Type B pancreatic cell (in vitro differentiated cells): ENCODE measurements at places on chromosomes 2 and 18. TPM values are rescaled to one million over a fixed set of nuclear protein-coding genes. Genes with fewer than 3 reads are reported as not detected.

DNA sequence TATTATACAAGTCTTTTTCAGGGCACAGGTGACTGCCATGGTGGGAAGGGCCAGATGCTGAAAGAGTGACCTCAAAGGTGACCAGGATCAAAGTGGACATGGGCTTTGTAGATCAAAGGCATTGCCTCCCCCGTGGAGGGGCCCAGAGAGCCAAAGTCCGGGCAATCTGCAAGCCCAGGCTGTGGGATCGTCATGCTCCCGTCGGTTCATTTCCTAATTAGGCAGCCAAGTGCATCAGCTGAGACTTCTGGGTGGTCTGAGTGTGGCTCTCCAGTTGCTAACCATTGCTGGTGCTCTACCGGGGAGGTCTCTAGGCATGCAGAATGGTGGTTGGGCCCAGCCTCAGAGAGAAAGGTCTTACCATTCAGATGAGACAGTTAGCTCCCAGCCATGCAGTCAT lies 61.6 kb downstream of the TRIB2 start:
- H3K4me3 ChIP-seq: no peak overlapping the region
- DNase-seq: no peak
- H3K27me3 ChIP-seq: peaks cover 5% of the 10 kb centered on the region

DNA sequence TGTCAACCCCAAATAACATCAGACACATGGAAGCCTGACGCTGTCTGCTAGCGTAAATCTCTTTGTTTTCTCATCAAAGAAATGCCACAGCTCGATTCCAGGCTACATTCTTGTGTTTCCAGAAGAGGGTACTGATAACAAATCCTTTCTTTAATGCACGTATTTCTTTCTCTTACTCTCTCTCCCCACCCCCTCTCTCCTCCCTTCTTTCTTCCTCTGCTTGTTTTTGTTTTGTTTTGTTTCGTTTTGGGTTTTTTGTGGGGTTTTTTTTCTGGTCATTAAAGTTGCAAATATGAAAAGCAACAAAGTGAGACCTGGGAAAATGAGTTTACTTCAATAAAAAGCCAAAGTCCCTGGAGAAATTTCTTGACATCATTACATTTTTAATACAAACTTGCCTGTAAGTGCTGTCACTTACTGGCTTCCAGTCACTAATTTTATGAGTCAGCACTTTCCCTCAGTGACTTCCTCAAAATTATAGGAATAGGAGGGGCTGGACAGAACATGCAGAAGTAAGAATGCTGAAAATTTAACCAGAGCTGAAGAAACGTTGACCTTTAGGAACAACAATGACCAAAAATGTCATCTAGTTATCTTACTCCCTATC lies 106.7 kb upstream of the NABP1 start:
- H3K4me1 ChIP-seq: peaks cover 4% of the 10 kb centered on the region
- DNase-seq: no peak
- H3K27me3 ChIP-seq: no peaks in the 10 kb centered on the region
- H3K36me3 ChIP-seq: no peaks in the 10 kb centered on the region
- H3K27ac ChIP-seq: no peak overlapping the region
- peak overlapping the region; percentile 16 for H3K4me3 ChIP-seq

DNA sequence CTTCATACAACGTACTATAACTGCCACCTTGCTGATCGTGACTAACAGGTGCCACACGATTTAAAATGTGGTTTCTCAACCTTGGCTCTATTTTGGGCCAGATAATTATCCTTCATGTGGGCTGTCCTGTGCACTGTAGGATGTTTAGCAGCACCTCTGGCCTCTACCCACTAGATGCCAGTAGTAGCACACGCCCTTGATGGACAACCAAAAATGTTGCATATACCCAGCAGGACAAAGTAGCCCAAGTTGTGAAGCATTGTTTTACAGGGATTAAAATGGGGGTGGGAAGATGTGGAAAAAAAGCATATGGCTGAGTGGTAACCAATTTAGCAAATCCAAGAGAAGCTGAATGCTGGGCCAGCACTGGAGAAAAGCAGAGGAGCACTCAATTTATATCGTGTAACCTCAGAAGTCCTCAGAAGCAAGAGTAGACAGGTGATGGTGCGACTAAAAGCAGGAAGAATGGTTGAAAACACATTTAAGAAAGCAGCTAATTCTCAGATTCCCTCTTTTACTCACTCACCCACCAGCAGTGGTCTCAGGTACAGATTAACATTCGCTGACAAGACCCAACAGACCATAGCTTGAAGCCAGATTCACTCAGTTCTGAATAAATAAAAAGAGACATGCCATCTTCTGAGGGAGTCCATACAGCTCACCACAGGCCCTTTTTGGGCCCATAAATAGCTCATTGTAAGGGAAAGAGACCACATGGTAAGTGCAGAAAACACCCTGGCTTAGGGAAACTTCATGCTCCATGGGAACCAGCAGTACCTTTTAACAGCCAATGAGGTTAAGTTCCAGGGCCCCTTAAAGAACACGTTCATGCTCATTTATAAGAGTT lies 50.6 kb downstream of the RAPH1 start:
- no peak overlapping the region for H3K4me3 ChIP-seq
- peaks cover 12% of the 10 kb centered on the region for H3K36me3 ChIP-seq

GRCh38 chr2:109555346-109555900 lies 58.3 kb downstream of the SEPTIN10 start:
- no peak for DNase-seq
- no peaks in the 10 kb centered on the region for H3K27me3 ChIP-seq
- no peak overlapping the region for H3K27ac ChIP-seq
- peaks cover 9% of the 10 kb centered on the region for H3K4me1 ChIP-seq
- H3K4me3 ChIP-seq: no peak overlapping the region
- peaks cover 42% of the 10 kb centered on the region for H3K36me3 ChIP-seq

DNA sequence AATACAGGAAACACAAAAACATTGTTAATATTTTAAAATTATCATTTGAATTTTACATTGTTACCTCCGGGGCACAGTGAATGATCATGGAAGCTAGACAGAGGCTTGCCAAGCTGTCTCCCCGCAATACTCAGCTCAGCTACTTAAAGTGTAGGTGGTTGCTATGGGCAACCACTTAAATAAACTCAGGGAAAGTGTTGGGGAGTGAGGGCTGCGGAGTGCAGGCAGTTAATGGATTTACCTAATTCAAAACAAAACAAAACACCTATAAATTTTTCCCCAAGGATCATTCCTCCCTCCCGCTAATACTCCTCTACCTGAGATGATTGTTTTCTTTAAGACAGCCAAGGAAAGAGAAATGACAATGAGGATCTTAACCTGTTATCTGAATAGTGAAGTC lies 349.5 kb downstream of the TGIF1 start:
- no peak overlapping the region for H3K27ac ChIP-seq
- no peak for DNase-seq
- H3K27me3 ChIP-seq: peaks cover 1% of the 10 kb centered on the region
- H3K4me3 ChIP-seq: no peak overlapping the region
- H3K36me3 ChIP-seq: no peaks in the 10 kb centered on the region

Gene COLEC12
- total RNA-seq: 6.5 and 61.3 TPM in 2 replicates
